HT-29 (cell line): ENCODE measurements at places on chromosomes 5 and 9.

DNA sequence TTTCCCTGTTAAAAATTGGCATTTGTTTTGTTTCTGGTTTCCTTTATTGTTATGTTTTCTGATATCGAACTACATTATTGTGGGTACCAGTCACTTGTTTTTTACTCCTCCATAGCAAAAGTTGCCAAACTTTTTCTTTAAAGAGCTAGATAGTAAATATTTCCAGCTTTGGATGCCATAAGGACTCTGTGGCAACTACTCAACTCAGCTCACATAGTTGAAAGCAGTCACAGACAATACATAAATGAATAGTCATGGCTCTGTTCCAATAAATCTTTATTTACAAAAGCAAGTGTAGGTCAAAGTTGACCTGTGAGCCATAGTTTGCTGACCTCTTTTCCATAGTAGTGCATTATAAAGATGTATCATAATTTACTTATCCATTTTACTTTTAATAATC lies 305.0 kb downstream of the RASEF start:
- peak; percentile 29 for DNase-seq

DNA sequence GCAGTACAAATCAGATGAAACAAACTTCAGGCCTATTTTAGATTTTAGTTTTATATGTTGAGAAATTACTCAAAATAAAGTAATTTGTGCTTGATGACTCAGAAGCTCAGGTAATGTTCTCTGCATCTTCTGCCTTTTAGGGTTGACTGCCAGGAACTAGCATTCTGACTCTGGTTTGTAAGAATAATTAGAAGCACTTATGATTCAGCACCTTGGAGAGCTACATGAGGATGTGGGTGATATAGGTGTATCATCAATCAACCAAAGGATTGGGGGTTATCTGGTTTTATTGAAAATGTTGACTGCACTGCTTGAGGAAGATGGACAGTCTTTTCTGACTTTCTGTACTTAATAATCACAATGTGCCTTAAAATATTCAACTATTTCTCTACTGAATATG lies 118.7 kb upstream of the SGCD start:
- DNase-seq: peak; percentile 30

GRCh38 chr5:136776022-136776927 lies 410.9 kb upstream of the TRPC7 start:
- no peak for DNase-seq

DNA sequence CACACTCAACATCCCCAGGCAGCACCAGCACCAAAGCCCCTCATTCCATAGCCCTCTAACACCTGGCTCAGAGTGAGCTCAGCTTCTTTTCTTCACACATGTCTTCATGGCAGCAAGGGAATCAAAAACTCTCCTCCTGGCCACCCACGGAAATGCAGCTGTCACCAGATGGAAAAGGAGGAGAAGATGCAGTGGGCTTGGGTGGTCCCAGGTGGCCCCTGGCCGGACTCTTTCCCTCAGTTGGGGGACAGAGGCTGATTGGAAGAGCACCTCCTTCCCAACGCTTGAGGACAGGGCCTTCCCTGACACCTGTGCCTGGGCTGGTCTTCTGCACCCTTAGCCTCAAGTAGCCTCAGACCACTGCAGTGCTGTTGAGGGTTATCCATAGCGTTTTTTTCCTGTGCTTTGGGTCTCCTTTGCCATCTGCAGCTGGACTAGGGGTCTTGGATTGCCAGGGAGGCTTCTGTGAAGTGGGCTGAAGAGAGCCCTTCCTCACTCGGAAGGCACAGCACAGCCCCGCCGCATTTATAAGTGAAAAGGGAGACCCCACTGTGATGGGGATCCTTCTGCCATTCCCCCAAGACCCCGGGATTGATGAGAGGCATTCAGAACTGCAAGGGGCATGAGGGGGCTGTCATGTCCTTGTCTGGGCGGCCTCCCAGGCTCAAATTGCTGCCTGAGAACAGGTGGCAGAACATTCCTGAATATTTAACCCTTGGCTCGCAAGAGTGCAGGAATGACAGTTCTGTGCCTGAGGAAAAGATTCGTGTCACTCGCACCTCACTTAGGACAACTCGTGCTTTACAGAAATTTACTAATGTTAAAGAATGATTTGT lies 200.0 kb downstream of the AUH start:
- DNase-seq: no peak

- peak; percentile 42 for DNase-seq
These were observed 283.3 kb downstream of the TMEM167A start for GRCh38 chr5:82793808-82794419.
